CD4-positive, CD25-positive, alpha-beta regulatory T cell (primary cell): ENCODE measurements at places on chromosomes 11 and 22. TPM values are rescaled to one million over a fixed set of nuclear protein-coding genes. Genes with fewer than 3 reads are reported as not detected.

GRCh38 chr11:66969584-66970225 lies 5.4 kb upstream of the C11orf86 start:
- DNase-seq, result no peak
- H3K4me1 ChIP-seq, result no peaks in the 10 kb centered on the region
- no peak overlapping the region for H3K27ac ChIP-seq
- H3K4me3 ChIP-seq, result no peak overlapping the region
- no peaks in the 10 kb centered on the region for H3K27me3 ChIP-seq

DNA sequence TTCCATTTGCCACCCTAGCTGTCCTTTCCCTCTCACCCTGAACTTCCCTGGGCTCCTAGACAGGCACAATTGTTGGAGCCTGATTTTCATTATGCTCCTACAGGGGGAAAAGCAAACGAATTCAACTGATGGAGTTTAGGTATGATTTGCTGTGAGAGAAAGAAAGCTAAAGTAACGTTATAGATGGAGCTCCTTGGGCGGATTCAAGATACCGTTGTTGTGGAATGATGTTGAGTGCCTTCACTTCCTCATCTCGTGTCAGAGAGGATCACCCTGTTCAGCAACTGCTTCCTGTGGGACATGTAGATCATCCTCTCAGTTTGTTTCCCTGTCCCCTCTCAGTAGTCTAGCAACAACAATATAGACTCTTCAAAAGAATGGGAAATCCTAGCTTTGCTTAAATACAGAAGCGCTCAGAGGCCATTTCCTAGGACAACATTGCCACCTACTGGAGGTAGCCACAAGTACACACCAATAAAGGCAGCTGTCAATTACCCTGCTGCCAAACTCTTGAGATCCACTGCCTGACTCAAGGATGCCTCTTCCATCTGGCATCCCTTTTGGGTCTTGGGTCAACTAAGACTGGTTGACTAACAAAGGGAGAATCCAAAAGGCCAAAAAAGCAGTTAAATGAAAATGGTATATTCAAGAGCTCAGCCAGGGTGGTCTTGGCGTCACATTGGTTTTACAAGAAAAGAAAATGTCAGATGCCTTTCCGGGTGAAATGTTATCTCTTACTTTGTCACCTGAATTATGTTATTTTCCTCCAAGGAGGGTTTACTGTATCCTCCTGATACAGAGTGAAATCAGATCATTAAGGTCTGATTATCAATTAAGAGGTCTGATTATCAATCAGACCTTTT lies 13.5 kb upstream of the DTX4 start:
- H3K4me1 ChIP-seq, result no peaks in the 10 kb centered on the region
- peaks cover 7% of the 10 kb centered on the region for H3K27me3 ChIP-seq
- H3K4me3 ChIP-seq, result no peak overlapping the region
- peak; percentile 53 for DNase-seq

DNA sequence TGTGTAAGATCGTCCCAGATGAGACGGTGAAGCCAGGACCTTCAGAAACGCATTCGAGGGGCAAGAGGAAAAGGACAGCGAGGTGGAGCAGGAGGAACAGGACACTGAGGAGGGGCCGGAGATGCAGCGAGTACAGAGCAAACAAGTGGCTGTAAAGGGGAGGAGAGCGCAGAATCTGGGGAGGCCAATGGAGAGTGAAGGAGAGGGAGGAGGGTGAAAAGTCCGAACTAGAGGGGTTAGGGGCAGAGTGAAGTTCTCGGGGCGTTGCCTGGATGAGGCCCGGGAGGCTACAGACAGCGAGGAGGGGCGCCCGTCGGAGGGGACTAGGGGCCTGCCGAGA lies 8.8 kb upstream of the PPIL2 start:
- no peaks in the 10 kb centered on the region for H3K27me3 ChIP-seq
- no peaks in the 10 kb centered on the region for H3K36me3 ChIP-seq
- no peak overlapping the region for H3K4me3 ChIP-seq
- DNase-seq, result no peak
- peaks cover 16% of the 10 kb centered on the region for H3K4me1 ChIP-seq

- no peak for DNase-seq
- no peak overlapping the region for H3K27ac ChIP-seq
- no peak overlapping the region for H3K4me3 ChIP-seq
- H3K36me3 ChIP-seq, result no peaks in the 10 kb centered on the region
- no peaks in the 10 kb centered on the region for H3K27me3 ChIP-seq
- H3K4me1 ChIP-seq, result no peaks in the 10 kb centered on the region
Measured at GRCh38 chr11:131375915-131376314, 5.5 kb downstream of the NTM start.

- no peak for DNase-seq
- H3K27me3 ChIP-seq, result no peaks in the 10 kb centered on the region
Measured at GRCh38 chr11:69588270-69588669, 52.7 kb upstream of the CCND1 start.

- peak overlapping the region; percentile 91 for H3K27ac ChIP-seq
- peak overlapping the region; percentile 83 for H3K4me3 ChIP-seq
- H3K4me1 ChIP-seq, result peaks cover 32% of the 10 kb centered on the region
- DNase-seq, result no peak
- H3K36me3 ChIP-seq, result peaks cover 35% of the 10 kb centered on the region
Measured at GRCh38 chr11:66002648-66003225, 434 bp downstream of the BANF1 start.

DNA sequence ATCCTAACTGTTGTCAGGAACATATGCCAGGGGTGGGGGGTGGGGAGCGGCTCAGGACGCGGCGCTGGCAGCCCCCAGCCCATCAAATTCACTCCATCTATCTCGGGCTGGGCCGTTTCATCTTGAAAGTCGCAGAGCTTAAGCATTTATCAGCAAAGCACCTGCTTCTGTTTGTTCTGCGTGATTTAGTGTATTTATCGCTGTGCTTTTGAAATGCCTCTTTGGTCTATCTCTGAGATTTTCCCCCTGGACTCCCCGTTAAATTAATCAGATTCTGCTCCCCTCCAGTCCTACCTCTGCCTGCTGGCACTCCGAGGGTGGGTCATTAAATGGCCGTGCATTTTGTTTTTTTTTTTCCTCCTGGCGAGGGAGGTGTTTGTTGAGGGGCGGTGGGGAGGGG lies 446.2 kb downstream of the TBC1D22A start:
- no peaks in the 10 kb centered on the region for H3K27me3 ChIP-seq
- H3K4me1 ChIP-seq, result no peaks in the 10 kb centered on the region
- H3K4me3 ChIP-seq, result no peak overlapping the region
- H3K27ac ChIP-seq, result no peak overlapping the region
- no peak for DNase-seq
- H3K36me3 ChIP-seq, result no peaks in the 10 kb centered on the region

DNA sequence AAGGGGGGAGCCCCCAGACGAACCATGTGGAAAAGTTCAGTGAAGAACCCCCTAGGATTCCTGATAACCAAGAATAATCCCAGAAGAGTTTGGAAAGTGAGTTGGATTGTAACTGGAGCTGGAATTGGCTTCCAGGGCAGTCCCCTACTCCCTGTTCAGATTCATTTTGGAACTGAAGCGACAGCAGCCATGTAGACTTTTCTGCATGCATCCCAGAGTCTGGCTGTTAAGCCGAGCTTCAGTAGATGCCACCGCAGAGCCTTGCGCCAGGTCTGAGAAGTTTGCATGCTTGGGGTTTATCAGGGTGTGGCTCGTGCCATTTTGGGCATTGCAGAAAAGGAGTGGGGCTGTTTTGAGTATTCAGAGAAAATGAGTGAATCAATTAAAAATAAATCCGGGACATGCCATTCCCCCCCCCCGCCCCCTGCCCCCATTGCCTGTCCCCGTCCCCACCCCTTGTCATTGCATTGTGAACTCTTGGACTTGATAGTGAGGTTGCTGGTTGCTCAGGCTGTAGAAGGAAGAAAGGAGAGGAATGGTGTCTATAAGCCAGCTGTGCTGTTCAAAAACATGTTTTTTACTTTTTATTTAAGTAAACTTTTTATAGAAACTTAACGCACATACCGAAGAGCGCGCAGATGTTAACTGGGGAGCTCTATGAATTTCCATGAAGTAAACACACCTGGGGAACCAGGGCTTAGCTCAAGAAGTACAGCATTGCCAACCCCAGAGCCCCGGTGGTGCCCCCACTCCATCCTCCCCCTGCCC lies 71.2 kb downstream of the LDLRAD3 start:
- H3K27ac ChIP-seq, result no peak overlapping the region
- no peaks in the 10 kb centered on the region for H3K4me1 ChIP-seq
- no peaks in the 10 kb centered on the region for H3K36me3 ChIP-seq
- no peak overlapping the region for H3K4me3 ChIP-seq
- DNase-seq, result no peak
- no peaks in the 10 kb centered on the region for H3K27me3 ChIP-seq

- H3K36me3 ChIP-seq, result no peaks in the 10 kb centered on the region
- H3K27ac ChIP-seq, result no peak overlapping the region
- peaks cover 2% of the 10 kb centered on the region for H3K27me3 ChIP-seq
- no peaks in the 10 kb centered on the region for H3K4me1 ChIP-seq
- DNase-seq, result no peak
- no peak overlapping the region for H3K4me3 ChIP-seq
Measured at GRCh38 chr22:28963362-28963761, 80.0 kb downstream of the ZNRF3 start.

The SCN2B gene
- not detected for total RNA-seq

DNA sequence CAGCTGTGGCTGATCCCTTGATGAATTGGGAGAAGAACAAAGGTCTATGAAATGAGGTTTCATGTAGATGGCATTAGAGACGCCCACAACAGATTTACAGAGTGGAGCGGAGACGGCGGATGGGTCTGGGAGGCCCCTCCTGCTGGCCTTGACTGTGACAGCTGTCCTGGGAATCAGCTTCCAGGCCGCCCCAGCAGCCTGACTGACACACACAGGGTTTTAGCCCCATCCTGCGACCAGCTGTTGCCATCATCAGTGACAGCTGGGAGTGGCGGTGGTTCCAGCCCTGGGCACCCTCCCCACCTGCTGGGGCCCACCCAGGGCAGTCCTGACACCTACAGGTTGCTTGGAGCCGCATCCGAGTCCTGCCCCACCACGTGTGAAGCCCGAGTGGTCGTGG lies 64.0 kb upstream of the PPP6R3 start:
- DNase-seq, result no peak
- H3K4me1 ChIP-seq, result no peaks in the 10 kb centered on the region
- H3K4me3 ChIP-seq, result no peak overlapping the region

DNA sequence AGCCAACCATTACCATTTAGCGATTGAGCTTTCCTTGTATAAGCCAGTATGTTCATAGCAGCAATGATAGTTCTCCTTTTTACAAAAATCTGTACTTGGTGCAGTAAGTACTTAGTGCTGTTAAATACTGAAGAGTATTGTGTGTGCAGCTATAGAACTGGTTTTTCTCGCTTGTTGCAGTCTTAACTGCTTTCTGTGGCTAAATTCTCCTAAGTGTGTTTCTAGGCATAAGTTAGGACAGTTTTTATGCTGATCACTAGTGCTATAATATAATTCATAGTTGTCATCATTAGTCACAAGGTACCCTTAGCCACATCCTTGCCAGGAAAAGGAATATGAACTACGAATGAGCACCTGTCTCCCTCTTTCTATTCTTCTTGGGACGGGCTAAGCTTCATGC lies 107.7 kb downstream of the GRAMD1B start:
- no peak for DNase-seq
- H3K36me3 ChIP-seq, result no peaks in the 10 kb centered on the region
- no peaks in the 10 kb centered on the region for H3K27me3 ChIP-seq

DNA sequence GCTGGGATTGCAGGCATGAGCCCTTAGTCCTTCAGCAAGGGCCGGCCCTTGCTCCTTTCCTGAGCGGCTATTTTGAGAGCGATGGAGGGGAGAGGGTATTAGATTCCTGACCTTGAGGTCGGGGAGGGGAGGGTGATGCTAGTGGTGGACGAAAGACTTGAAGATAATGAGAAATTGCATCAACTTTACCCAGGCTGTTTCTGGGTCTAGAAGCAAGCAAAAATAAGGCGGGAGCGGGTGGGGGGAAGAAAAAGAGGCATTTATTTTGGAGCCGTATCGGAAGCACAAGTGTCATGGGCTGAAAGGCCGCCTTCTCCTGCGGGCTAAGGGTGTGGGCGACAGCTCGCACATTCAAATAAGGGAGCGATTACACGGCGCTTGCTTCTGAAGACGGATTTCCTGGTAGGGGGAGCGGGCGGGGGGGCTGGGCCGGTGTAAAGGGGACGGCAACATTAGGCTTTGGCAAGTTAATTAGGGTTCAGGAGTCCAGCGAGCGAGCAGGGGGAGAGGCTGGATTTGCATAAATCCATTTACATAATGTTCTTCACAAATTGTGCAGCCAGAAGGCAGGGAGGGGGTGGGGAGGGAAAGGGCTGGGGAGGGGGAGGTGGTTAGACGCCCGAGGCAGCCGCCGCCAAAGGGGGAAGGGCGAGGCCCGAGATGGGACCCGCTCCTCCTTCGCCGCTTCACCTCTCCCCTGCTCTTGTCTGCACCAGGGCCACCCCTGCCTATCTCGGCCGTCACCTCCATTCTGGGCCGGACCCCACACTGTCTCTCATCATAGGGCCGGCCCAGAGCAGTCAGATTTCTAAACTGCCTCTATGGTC lies 245.9 kb downstream of the MIAT start:
- peaks cover 3% of the 10 kb centered on the region for H3K27me3 ChIP-seq
- DNase-seq, result no peak
- H3K36me3 ChIP-seq, result no peaks in the 10 kb centered on the region
- H3K27ac ChIP-seq, result no peak overlapping the region
- H3K4me1 ChIP-seq, result no peaks in the 10 kb centered on the region
- no peak overlapping the region for H3K4me3 ChIP-seq

- DNase-seq, result no peak
- H3K36me3 ChIP-seq, result peaks cover 4% of the 10 kb centered on the region
- no peak overlapping the region for H3K27ac ChIP-seq
- H3K4me3 ChIP-seq, result no peak overlapping the region
Measured at GRCh38 chr11:93166194-93166593, 31.6 kb downstream of the SLC36A4 start.

GRCh38 chr11:121298774-121299173 lies 6.2 kb downstream of the SC5D start:
- no peak overlapping the region for H3K4me3 ChIP-seq
- peaks cover 9% of the 10 kb centered on the region for H3K4me1 ChIP-seq
- no peak overlapping the region for H3K27ac ChIP-seq
- peaks cover 1% of the 10 kb centered on the region for H3K36me3 ChIP-seq
- no peak for DNase-seq
- no peaks in the 10 kb centered on the region for H3K27me3 ChIP-seq

DNA sequence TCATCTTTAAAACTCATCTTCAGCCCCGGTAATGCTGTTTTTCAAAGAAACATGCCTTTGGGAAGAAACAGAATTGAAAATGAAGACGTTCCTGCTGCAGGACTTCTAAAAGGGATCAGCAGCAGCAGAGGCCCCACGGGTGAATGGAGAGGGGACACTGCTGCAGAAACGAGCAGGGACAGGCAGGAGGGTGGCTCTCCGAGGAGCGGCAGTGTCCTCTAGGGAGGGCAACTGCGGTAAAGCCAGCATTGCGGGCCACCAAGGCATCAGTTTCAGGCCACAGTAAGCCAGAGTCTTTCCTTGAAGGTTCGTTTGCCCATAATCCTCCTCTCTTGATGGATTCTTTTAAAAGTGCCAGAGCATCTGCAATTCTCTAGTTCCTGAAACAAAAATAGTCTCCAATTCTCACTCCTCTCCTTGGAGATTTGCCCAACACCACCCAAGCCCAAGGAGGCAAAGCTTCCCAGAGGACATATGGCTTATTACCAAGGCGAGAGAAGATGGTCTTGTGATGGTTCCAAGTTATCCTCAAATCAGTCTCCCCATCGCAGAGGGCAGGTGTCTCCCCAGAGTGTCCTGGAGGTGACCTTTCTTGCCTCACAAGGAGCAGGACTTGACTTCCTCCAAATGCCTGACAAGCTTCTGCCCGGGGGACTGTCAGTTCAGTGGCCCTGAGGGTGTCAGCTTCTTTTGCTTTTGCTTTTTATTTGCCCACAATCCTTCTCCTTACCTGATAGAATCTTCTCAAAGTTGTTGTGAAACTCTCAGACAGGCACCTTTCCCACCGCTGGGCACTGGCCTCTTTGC lies 341.1 kb upstream of the B3GAT1 start:
- H3K27ac ChIP-seq, result no peak overlapping the region
- no peaks in the 10 kb centered on the region for H3K4me1 ChIP-seq
- H3K4me3 ChIP-seq, result no peak overlapping the region
- DNase-seq, result no peak
- H3K36me3 ChIP-seq, result no peaks in the 10 kb centered on the region
- no peaks in the 10 kb centered on the region for H3K27me3 ChIP-seq
